ENCODE measurements at places on chromosomes 2 and 18. TPM values are rescaled to one million over a fixed set of nuclear protein-coding genes. Genes with fewer than 3 reads are reported as not detected.
A peak's percentile ranks its signal among the peaks of the same experiment; 100 is the strongest.

DNA sequence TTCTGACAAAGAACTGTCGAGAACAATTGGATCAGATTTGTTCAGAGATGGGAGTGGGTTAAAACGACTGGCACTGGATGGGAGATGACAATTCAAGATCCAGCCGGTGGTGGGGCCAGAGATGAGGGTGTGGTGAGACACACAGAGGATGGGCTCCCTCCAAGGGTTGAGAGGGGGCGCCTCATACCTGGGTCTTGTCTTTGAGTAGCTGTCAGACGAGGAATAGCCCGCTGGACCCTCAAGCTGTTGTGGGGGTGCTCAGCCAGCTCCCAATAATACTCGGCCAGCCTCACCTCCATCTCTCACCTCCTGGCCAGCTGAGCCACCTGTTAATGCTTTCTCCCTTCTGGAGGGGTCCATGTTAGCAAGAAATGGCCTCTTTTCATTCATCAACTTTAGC, 14.0 kb downstream of the INPP5D start:
- no peak for DNase-seq

DNA sequence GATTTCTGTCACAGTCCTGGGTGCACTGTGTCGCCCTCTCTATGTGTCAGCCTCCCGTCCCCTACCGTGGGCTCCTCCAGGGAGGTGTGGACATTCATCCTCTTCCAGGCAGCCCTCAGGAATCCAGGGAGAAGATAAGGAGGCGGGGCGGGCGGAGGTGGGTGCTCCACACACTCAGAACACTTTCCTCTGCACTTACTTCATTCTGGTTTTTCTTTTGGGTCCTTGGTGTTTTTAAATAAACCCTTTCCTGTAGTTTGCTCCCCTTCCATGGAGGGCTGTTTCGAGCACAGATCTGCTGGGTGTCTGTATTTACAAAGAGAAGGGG, 183.9 kb downstream of the FAM210A start:
- no peak for DNase-seq

DNA sequence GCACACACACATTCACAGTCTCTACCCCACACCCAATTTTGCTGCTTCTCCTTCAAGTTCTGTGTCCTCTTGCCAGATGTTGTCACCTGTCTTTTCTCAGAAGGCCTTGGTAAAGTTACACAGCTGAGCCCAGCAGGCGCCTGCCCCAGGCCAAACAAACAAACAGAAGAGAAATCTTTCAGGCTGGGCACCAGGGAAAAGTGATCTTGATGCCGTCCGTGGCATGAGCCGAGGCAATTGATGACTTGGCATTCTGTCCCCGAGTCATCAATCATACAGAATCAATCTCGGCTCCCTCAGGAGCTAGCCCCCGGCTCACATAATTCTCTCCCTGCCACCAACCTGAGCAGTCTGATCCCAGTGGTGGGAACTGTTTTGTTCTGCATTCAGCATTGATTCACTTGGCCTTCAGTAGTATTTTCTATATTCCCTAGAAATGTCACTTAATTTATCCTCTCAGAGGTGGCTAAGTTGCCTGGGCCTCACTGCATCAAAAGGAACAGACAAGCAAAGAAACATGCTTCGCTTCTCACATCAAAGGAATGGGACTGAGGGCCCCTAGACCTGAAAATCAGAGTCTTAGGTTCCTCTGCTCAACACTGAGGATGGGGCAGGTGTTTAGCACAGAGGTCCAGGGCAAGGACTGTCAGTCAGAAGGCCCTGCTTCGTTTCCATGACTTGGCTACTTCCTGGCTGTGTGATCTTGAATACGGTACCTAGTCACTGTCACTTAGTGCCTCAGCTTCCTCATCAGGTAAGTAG, 278.8 kb upstream of the CELF4 start:
- no peak for DNase-seq

DNA sequence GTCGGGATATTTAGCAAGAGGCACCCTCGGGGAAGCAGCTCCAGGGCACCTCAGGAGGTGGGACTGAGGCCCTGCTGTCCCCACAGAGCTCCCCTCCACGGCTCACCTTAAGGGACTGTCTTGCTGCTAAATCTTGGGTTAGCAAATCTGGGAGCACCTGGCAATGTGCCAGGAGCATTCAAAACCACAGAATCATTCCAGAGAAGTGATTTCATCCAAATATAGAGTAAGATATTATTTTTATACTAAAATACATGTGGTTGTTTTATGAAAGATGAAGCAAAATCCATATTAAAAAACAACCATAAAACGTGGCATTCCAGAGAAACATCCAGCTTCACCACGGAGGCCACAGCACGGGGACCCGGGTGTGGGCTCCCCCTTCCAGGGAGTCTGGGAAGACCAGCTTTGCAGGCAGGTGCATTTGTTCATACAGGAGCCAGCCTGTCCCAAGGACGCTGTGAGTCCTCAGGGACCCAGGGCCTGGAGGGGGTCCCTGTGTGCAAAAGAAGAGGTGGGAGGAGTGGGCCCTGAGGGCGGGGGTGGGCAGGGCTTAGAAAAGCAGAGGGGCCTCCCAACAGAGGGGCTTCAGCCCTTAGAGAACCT, 16.3 kb downstream of the HS1BP3 start:
- DNase-seq = no peak

DNA sequence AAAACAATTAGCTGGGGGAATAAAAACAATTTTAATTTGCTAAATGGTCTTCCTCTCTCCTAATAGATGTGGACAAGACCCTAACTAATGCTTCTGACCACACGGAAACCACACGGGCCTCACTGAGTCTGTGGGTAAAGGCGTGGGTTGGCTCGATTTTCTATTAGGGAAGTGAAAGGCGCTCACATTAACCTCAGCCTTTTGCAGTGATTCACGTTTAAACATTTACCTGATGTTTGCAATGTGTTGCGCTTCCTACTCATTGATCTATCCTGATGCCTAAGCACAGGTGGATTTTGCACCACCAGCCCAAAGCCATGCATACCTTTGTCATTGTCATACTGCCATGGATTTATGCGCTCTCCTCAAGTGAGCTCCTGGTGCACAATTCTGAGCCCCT, 35.6 kb upstream of the NRP2 start:
- peak; percentile 32 for DNase-seq

DNA sequence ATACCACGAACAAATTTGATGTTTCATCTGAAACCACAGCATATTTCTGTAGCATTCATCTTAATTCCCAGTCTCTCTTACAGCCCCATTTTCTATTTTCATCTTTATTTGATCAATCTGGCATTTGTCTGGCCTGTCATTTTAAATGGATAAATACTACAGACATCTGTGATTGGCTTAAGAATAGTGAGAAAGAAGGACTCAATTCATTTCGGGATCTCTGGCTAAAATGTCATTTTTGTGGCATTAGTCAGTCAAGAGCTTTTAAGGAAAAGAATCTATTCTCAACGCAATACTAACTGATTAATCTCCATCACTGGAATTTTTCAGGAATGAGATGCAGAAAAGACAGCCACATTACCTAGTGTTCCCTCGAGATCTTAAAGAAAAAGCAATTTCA, 585.9 kb downstream of the IRS1 start:
- DNase-seq = no peak

- DNase-seq = no peak
Observed at GRCh38 chr2:164818149-164819136, 23.2 kb downstream of the COBLL1 start.

DNA sequence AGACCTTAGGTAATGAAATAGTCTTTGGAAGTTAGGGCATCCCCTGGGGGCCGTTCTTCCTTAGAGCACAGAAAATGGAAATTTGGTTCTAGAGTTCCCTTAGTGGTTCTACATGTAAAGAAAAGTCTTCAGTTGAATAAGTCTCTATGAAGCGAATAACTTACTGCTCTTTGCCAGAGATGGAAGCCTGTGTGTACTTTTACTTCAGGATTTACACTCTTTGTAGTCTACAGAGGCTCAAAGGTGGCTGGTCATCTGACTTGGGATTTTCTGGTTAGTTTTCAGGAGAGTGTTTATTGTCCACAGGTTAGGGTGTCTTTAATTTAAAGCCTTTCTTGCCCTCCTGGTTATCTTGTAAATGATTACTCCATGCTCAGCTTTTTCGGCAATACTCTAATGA, 210.6 kb downstream of the ZNF521 start:
- DNase-seq = no peak

GRCh38 chr2:70226781-70227180, 21.6 kb downstream of the TIA1 start:
- no peak for DNase-seq

- no peak for DNase-seq
Observed at GRCh38 chr2:101823859-101824258, 126.4 kb downstream of the MAP4K4 start.

GRCh38 chr2:148565272-148565894, 79.2 kb upstream of the EPC2 start:
- DNase-seq = no peak

- DNase-seq = no peak
Observed at GRCh38 chr18:78857314-78858150, 122.1 kb upstream of the SALL3 start.

DNA sequence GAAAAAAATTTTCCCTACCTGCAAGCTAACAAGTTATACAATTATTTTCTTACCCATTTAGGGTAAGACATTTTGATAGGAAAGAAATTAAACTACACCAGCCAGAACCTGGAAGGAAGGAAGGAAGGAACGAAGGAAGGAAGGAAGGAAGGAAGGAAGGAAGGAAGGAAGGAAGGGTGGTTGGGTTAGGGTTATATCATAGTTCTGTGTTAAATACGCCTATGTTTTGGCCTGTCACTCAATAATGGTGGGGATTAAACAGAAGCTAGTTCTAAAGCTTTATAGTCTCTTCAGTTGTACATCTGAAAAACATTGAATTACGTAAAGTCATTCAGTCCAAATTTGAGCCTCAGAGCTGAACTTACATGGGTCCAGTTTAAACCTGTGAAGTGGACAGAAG, 74.9 kb upstream of the DNMT3A start:
- DNase-seq = no peak

- no peak for DNase-seq
Observed at GRCh38 chr18:31487246-31488015, 10.5 kb upstream of the DSG2 start.

DNA sequence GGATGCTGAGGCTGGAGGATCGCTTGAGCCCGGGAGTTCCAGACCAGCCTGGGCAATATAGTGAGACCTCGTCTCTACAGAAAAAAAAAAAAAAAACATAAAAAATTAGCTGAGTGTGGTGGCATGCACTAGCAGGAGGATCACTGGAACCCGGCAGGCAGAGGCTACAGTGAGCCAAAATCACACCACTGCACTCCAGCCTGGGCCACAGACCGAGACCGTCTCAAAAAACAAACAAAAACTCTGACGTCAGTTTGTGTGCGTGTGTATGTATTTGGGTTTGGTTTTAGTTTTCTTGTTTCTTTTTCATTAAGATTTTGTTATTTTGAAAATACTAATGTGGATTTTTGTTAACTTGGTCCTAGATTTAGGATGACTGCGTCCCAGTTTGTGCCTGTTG, 19.0 kb downstream of the CEP68 start:
- DNase-seq = no peak

DNA sequence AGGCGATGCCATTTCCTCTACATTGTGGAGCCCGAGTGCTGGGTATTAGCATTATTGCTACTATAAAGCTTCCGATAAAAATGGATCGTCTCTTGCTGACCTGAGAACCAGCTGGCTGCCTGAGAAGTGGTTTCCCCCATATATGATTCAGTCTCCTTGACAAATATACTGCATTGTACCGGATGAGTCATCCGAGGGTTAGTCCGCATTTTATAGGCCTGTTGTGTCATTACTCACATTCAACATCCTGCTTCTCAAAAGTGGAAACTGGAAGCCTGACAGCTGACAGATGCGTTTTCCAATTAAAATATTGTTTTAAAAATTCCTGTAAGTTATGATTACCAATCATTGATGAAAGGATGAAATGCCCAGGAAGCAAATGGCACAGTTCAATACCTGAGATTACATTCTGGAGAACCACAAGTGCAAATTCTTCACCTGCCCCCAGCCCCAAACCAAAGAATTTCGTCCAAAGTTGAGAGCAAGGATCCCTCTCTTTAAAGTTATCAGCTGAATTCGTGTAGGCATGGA, 65.7 kb downstream of the SPRED2 start:
- no peak for DNase-seq

GRCh38 chr2:16368328-16368727, 297.3 kb downstream of the CYRIA start:
- DNase-seq = no peak

- DNase-seq = no peak
Observed at GRCh38 chr2:186516396-186516795, 30.3 kb downstream of the ZC3H15 start.

GRCh38 chr2:9153643-9153980, 53.0 kb upstream of the ASAP2 start:
- DNase-seq = no peak

The TMEM178A gene
- 1.3 TPM for total RNA-seq

The DAW1 gene
- total RNA-seq = not detected

The EN1 gene
- total RNA-seq = not detected

The MATN3 gene
- not detected for total RNA-seq

The RESP18 gene
- not detected for total RNA-seq

The TUBA3E gene
- not detected for total RNA-seq

The PROKR1 gene
- total RNA-seq = not detected

The ZEB2 gene
- total RNA-seq = 232 TPM

The PSMG2 gene
- 61.2 TPM for total RNA-seq

The CIB4 gene
- not detected for total RNA-seq

Data from B cell (primary cell).